ENCODE measurements at places on chromosomes 7 and 10.

DNA sequence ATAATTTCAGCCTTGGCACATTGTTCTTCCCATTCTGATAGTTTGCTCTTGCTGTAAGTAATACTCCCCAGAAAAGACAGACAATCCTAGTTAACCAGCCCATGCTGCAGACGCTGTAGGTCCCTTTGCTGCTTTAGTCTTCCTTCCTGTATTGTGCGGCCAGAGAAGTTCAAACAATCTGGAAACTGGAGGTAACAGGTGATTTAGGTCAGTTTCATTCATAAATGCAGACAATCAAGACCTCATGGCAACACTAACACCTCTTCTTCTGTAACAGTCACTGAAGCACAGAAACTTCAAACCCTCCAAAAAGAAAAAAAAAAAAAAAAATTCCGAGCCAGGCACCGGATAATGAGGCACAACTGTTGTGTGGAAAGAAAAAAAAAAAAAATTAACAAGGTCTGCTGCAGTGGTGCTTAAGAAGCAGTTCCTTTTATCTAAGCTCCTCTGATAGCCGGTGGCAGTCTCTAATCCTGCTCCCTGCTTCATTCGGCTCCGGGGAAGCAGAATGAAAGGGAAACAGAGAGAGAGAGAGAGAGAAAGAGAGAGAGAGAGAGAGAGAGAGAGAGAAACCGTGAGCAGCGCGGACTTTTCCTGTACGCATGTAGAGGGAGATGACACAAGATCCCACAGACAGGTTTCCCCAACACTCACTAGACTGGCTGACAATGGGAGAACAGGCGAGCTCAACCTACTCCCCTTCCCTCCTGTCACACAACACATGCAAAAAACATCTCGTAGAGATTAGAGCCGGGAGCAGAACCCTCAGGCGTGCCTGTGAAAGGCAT, at the start of gene SEMA3A:
TSS of gene SEMA3A (minus strand) at position 306 of the 788 bp plus-strand sequence. CDS start at position 103, 203 bp downstream.
- peak; percentile 25 for DNase-seq

DNA sequence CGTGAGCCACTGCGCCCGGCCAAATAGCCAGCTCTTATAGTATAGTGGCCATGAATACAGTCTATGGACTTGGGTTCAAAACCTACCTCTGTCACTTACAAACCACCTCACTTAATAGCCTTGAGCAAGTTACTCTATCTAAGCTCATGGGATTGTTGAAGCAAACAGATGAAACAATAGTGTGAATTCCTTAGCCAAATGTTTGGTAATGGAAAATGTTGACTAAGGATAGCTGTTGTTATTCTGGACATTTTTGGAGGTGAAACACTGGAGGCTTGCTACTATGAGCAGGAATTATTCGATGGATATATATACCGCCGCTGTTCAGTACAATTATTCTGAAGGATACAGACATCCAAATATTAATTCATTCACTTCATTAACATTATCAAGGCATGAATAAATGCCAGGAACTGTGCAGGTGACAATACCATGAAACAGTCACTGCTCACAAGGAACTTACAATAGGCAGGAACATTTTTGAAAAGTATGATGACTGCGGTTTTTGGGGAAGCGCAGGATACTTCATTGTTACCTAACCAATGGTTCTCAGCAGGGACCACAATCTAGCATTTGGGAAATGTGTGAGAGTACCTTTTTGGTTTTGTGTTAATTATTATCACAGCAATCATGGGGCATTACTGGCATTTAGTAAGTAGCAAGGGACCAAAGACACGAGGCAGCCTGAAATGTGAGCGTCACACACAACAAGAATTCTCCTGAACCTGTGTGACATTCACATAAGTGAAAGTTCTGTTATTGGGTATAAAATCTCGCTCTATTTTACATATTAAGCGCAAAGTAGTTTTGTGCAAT, 55.7 kb downstream of the CUBN start:
- no peak for DNase-seq

GRCh38 chr10:50624866-50625501, 1.2 kb upstream of the SGMS1 start:
- DNase-seq, result peak; percentile 77

GRCh38 chr7:55448526-55448925, 83.4 kb downstream of the LANCL2 start:
- no peak for DNase-seq

DNA sequence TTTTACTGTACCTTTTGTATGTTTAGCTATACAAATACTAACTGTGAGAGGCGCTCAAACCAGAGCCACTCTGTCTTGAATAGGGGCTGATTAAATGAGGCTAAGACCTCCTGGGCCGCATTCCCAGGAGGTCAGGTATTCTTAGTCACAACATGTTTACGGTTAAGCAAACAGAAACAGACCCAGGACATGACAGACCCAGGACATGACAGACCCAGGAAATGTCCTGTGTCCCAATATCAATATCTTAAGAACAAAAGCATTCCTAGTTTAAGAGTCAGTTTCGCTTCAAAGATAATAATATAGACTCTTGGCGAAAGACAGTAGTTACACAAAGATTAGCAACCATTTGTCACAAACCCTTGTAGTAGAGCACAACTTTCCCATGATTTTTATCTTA, 304.5 kb downstream of the CCSER2 start:
- no peak for DNase-seq

GRCh38 chr7:40777730-40778312, 643.0 kb downstream of the SUGCT start:
- DNase-seq, result no peak

DNA sequence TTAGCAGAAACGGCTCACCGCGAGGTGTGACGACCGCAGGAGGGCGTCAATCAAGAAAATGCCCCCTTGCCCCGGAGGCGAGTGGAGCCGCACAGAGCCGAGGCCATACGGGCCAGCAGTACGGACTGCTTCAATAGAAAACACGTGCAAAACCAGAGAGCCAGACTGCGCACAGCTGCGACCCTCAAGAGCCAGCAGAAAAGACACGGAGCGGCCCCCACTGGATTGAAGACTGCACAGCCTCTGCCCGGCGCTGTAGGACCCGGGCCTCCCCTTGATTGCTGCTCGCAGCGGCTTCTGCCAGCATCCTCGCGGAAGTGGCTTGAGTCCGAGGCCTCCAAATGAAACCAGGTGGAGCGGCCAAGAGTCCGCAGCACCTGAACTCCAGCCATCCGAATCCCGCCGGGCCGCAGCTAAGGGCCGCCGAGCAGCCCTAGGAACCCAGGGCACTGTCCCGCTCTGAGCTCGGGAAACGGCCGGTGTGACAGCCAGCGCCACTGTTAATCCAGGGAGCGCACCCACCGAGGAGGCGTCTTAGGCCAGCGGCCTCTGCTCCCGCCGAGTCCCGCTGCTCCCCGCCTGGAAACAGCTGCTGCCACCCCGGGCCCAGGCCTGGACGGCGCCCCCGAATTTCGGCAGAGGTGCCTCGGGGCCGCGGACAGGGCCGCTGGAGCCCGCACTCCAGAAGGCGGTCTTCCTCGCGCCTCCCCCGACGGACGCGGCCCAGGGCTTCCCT, 660 bp upstream of the HHEX start:
- no peak for DNase-seq

DNA sequence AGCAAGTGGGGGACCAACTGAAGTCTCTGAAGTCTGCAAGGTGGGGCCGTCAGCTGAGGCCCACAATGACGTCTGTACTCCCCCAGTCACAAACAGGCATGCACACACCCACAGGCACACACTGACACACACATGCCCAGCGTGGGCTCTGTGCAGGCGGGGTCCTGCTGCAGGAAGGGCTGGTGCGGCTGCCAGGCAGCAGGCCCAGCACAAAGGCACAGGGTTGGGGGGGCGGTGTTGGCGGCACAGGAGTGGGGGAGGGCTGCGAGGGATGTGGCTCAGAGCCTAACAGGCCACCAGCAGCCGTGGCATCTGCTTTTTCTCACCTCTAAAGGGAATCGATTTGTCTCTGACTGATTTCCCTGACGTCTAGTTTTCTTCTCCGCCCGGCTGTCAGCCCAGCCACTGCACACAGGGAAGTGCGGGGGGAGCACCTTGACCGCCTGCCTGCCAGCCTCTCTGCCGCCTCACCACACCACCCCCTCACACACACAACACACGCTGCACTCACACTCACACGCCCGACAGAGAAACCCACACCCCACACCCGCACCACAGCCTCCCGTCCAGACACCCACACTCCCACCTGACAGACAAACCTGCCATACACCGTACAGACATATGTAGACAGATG, 43.5 kb upstream of the ZMIZ1 start:
- DNase-seq, result peak; percentile 52

DNA sequence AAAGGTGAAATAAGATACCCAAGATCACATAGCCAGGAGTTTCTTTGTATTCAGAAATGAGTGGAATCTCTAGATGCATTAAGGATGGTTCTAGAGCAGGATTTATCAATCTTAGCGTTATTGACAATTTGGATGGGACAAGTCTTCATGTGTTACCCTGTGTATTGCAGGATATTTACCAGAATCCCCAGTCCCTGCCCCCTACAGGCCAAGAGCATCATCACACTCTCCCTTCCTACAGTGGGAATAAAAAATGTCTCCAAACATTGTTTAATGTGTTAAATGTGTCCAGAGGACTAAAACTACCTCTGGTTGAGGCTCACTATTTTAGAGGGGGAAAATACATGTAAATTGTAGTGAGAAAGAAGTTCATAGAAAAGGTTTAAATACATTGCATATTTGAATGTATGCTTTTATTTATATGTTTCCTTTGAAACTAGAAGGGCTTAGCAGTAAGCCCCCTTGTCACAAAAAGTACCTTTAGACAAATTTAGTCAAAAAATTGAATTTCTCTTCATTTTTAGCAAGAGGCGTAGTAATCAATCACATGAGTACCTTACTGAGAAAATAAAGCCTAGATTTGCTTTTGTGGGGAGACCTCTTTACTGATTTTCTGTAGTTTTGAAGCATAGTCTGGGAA, 141.2 kb downstream of the MLLT10 start:
- peak; percentile 18 for DNase-seq

GRCh38 chr10:48536916-48537890, 67.7 kb downstream of the ARHGAP22 start:
- DNase-seq, result no peak

- no peak for DNase-seq
These were observed 141.3 kb downstream of the JMJD1C start for GRCh38 chr10:63324495-63324854.

DNA sequence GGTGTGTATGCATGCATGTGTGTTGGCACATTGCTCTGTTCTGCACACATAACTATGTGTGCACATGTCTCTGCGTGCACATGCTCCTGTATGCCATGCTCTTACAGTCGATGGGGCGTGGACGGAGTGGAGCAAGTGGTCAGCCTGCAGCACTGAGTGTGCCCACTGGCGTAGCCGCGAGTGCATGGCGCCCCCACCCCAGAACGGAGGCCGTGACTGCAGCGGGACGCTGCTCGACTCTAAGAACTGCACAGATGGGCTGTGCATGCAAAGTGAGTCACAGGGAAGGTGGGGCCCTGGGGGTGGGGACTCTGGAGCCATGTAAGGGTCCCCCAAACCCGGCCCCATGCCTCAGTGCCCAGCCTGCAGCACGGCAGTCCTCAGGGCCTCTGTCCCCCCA, 30.6 kb upstream of the SLC29A3 start:
- DNase-seq, result no peak

- DNase-seq, result no peak
These were observed 28.7 kb upstream of the NAMPT start for GRCh38 chr7:106313456-106313901.
